ENCODE measurements at places on chromosomes 4 and X.

DNA sequence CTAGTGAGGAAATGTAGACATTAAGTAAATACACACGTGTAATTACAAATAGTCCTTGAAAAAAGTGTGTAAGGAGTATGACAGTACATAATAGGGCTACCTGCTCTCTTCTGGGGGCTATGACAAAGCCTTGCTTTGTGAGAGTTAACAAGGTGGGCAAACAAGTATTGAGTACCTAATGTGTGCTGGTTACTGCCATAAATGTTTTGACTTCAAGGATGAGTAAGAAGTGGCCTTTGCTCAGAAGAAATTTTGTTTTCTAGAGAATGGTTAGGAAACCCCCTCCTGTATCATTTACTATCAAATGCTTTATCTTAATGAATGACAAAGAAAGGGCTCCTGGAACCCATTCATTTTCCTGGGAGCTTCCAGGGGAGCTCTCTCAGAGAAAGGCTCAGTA lies 167.0 kb upstream of the CASK start:
- no peak for DNase-seq

GRCh38 chr4:96593422-96593821 lies 753.5 kb downstream of the PDHA2 start:
- no peak for DNase-seq

- DNase-seq = no peak
Measured at GRCh38 chr4:83250687-83251446, 33.7 kb downstream of the COQ2 start.

- no peak for DNase-seq
Measured at GRCh38 chrX:78333521-78333920, 6.1 kb upstream of the CYSLTR1 start.

DNA sequence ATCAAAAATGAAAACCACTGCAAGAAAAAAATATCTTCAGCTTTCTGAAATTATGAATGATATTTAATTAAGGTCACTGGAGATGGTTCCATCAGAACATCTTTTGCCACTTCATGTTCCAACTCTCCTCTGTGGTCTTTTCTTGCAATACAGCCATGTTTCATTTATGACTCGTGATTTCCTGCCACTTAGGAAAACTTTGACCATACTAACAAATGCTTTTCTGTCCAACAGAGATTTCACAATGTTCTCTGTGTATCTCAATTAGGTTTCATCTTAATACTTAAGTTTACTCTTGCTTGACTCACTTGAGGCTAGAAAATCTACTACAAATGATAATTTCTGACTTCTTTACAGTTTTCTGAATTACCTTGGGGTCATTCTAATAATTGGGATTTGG lies 330.9 kb downstream of the CXXC4 start:
- DNase-seq = no peak

- no peak for DNase-seq
Measured at GRCh38 chrX:13123857-13124345, 79.5 kb upstream of the FAM9C start.
